Hematopoietic multipotent progenitor cell treated with erythropoietin and hydrocortisone succinate and interleukin-3 and kit ligand, for 15 days (in vitro differentiated cells): ENCODE measurements at places on chromosomes 2 and 18.

- no peak for DNase-seq
Observed at GRCh38 chr2:80148906-80149305, 155.6 kb downstream of the LRRTM1 start.

- no peak for DNase-seq
Observed at GRCh38 chr18:32175265-32175664, 14.6 kb upstream of the MEP1B start.

DNA sequence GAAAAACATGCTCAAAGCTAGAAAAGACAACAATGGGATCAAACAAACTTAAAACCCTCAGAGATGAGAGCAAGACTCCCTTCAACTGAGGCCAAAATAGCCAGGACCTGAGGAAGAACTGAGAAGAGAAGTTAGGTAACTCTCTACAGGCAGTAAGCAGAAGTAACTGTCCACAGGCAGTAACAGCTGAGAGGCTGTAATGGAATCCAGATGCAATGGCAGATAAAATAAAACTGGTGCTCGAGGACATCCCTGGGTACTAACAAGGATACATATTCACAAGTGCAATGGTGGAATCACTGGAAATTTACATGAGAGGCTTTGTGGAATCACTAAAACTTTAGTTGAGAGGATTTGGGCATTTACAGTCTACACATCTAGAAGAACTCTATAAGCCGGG is 30.4 kb upstream of the C2orf66 start:
- no peak for DNase-seq

DNA sequence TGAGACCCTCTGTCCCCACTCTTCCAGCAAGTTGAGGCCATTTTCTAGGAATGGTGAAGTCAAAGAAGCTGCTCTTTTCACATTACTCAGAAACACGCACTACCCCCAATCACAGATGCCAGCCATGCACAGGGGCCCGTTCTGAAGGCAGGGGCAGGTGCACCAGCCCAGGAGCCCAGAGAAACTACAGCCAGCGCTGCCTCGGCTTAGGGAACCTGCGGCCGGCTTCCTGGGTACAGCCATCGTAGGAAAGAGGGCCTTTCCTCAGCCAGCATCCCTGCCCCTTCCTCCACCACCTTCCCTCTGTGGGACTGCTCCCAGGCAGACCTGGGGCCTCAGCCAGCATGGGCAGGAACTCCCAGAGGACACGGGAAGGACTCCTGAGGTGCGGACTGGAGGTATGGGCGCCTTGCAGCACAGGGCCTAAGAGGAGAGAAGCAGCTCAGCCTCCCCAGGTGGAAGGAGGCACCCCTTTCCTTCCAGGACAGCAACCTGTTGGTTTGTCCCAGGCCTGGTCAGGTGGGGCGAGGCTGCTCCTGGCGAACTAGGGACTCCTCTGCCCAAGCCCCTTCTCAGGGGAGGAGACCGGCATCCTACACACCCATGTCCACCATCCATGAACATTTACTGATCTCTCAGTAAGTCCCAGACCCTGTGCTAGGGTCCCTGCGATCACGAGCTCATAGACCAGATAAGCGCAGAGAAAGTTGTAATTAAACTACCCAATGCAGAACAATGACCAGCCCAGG is 99.0 kb upstream of the ID2 start:
- no peak for DNase-seq

- no peak for DNase-seq
Observed at GRCh38 chr2:199113111-199113510, 344.6 kb downstream of the SATB2 start.

GRCh38 chr2:100886085-100886484 is 66.1 kb downstream of the NPAS2 start:
- no peak for DNase-seq

DNA sequence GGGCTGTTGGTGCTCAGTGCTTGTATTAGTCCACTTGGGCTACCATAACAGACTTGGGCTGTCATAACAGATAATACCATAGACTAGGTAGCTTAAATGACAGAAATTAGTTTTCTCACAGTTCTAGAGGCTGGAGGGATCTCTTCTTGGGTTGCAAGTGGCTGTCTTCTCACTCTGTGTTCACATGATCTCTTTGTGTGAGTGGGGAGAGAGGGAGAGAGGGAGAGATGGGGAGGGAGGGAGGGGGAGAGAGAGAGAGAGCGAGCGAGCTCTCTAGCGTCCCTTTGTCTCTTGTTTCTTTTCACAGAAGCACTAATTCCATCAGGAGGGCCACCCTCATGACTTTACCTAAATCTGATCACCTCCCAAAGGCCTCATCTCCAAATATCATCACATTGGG is 4.5 kb upstream of the XRCC5 start:
- DNase-seq, result no peak

DNA sequence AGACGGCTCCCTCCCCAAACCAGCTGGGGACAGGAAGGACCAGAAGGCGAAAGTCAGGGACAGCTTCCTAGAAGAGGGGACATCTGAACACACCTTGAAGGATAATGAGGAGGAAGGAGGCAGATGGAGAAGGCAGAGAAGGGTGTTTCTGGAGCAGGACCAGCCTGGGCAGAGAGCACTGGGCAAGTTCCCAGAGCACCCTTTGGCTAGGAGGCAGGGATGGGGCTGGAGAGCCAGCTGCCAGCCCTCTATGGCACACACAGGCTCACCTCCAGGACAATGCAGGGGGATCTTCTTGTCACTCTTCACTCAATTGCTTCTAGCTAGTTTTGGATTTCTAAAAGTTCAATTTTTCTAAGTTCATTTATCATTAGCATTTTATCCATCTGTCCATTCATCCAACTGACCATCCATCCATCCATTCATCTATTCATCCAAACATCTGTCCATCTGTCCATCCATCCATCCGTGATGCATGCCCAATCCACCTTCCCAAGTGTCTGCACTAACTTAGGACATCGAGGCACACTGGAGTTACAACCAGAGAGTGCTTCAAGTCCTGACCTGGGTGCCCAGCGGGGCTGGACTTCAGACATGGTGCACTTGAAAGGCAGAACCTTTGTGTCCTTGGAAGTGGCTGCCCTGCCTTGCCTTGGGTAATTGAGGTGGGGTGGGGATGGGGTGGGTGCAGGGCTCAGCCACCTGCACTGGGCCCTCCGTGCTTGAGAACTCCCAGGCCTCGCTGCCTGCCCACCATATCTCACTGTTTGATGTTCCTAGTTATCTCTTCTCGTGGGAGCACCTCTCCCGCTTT is 42.5 kb downstream of the INHBB start:
- no peak for DNase-seq

- no peak for DNase-seq
Observed at GRCh38 chr2:226123300-226123699, 676.3 kb downstream of the IRS1 start.

DNA sequence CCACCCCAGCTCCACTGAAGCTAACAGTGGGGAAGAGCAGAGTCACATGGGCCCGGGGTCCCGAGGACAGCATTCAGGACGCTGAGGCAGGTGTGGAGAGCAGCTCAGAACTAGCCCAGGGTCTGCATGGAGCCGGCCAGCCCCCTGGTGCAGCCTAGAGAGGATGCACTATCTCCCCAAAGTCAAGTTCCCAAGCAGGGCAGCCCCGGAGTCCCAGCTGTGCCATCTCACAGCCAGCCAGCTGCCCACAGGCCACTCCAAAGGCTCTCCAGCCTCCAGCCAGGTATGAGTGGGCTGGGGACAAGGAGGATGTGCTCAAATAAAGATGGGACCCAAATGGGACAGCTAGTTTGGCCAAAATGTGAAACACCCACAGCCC is 41.0 kb downstream of the BIN1 start:
- no peak for DNase-seq

- DNase-seq, result no peak
Observed at GRCh38 chr2:218679119-218679518, 7.2 kb downstream of the STK36 start.

- no peak for DNase-seq
Observed at GRCh38 chr2:191783416-191783815, 63.5 kb downstream of the CAVIN2 start.

GRCh38 chr2:199465390-199465789 is 7.7 kb upstream of the SATB2 start:
- DNase-seq, result no peak

DNA sequence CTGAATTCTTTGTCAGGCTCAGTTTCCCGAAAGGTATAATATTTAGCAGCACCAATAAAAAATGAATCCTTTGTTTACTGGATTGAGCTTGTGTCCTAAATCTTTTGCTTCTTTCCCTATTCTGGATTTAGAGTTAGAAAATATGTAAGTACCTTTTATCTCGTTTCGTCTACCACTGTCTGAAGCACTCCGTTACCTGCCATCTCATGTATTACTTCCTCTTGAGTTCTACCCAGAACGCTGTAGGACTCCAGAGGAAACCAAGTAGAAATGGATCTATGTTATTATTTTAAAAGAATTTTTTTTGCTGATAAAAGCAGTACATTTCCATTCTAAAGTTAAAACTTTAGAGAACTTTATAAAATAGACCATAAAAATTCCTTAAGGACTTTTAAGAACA is 13.5 kb downstream of the ANKRD12 start:
- no peak for DNase-seq

DNA sequence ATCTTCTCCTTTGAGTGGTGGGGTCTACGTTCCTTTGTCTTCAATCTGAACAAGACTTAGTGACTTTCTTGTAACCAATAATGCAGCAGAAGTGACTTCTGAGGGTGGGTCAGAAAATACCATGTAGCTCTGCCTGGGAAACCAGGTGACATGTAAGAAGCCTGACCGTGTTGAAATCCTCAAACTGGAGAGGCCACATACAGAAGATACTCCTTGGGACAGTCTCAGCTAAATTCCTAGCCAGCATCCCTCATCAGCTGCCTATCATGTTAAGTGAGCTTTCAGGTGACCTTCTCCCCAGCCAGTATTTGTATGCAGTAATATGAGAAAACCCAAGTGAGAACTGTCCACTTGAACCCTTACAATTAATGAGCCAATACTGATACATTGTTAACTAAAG is 27.0 kb downstream of the PPM1B start:
- DNase-seq, result no peak

- no peak for DNase-seq
Observed at GRCh38 chr2:214774108-214774507, 35.4 kb downstream of the BARD1 start.

GRCh38 chr2:172783165-172783898 is 47.7 kb downstream of the RAPGEF4 start:
- DNase-seq, result no peak

DNA sequence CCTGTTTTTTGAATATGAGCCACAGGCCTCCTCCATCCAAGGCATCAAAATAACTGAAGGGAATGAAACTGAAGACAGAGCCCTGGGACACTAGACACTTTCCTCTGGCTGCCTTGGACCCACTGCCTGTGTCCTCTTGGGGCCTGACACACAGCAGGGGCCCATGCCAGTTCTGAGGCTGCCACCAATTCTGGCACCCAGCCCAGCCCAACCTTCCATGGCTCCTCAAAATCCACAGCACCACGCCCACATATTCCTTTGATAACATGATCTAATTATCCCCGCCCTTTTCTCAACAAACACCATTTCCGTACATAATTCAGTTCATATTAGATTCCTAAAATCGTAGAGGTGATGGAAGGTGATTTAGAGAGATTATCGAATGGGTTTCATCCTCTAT is 64.2 kb downstream of the EMX1 start:
- DNase-seq, result no peak

GRCh38 chr2:172894689-172895387 is 159.2 kb downstream of the RAPGEF4 start:
- DNase-seq, result no peak

DNA sequence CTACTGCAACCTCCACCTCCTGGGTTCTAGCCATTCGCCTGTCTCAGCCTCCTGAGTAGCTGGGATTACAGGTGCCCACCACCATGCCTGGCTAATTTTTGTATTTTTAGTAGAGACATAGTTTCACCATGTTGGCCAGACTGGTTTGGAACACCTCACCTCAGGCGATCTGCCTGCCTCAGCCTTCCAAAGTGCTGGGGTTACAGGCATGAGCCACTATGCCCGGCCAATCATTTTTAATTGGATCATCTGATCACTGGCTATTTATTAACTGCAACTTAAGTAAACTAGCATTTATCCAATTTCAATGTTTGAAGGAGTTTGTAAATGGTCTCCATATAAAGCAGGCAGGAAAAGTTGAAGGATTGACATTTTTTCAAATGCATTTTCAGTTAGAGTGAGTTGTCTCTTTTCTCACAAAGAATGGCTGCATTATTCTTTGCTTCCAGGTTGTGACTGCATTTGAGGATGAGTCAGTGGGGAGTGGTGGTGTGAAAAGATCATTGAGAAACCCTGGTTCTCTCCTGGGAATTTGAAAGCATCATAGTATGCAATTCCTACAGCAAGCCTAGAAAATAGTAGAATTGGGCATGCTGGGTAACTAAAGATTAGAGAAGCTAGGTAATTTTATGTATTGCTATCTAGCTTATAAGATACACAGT is 431.1 kb upstream of the ZEB2 start:
- no peak for DNase-seq

DNA sequence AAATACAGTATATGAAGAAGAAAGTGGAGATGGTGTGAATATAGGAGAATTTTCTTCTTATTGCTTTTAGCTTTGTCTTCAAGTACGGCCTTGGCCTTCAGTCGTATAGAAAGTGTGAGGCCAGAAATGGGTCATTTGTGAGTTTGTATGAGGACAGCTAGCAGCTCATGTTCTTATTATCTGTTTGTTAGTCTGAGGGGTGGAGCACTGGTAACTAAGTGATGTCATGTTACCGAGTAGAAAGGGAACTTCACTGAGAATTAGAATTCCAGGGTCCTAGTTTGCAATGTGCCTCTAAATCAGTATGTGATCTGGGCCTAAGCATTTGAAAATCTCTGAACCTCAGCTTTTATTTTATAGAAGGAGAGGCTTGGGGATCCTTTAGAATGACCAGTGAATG is 588.6 kb downstream of the NRXN1 start:
- DNase-seq, result no peak

- DNase-seq, result no peak
Observed at GRCh38 chr18:51391731-51392130, 194.2 kb upstream of the MEX3C start.

GRCh38 chr2:101386599-101387150 is 628 bp downstream of the CREG2 start:
- DNase-seq, result no peak

GRCh38 chr2:233101816-233102215 is 41.7 kb downstream of the INPP5D start:
- DNase-seq, result no peak

GRCh38 chr2:2775018-2775417 is 443.9 kb upstream of the MYT1L start:
- no peak for DNase-seq

- no peak for DNase-seq
Observed at GRCh38 chr2:215189393-215189792, 51.0 kb upstream of the ABCA12 start.

- no peak for DNase-seq
Observed at GRCh38 chr18:45482286-45482685, 133.0 kb upstream of the SLC14A2 start.

DNA sequence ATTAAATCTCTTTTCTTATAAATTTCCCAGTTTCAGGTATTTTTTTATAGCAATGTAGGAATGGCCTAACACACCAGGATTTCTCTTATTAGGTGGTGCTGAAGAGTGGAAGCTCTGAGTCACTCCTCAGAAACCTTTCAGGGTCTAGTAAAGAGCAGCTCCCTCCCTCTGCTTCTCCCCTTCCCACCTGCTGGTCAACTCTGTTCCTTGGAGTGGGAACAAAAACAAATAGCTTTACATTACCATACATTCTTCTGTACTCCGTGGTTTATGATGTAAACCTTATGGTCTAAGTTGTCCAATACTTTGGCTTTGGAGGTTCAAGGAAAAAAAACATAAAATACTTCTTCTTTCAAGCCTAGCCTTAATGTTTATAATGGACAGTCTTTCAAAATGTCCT is 2.7 kb upstream of the IL1R1 start:
- DNase-seq, result no peak
